Left ventricle myocardium inferior (tissue), 1 donor: ENCODE measurements at places on chromosomes 3 and 15. TPM values are rescaled to one million over a fixed set of nuclear protein-coding genes. Genes with fewer than 3 reads are reported as not detected.
A peak's percentile ranks its signal among the peaks of the same experiment; 100 is the strongest.

The CLDN1 gene
- 0.08 TPM for total RNA-seq

- DNase-seq, result no peak
Observed at GRCh38 chr3:155647206-155647605, 97.7 kb downstream of the PLCH1 start.

DNA sequence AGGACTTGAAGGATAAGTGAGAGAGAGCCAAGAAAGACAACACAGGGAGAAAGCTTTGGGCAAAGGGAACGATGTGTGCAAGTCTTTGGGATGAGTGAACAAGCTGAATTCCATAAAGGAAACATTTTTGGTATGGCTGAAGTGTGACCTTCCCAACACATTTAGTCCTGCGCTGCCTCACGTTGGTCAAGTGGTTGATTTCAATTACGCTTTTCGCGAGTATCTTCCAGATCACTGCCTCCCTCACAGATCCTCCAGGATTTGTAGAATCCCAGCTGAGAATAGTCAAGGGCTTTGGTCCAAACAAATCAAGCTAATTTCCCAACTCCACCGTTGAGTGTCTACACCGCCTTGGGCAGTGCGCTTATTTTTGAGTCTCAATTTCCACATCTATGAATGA is 338.4 kb upstream of the ADAMTS9 start:
- DNase-seq, result no peak

DNA sequence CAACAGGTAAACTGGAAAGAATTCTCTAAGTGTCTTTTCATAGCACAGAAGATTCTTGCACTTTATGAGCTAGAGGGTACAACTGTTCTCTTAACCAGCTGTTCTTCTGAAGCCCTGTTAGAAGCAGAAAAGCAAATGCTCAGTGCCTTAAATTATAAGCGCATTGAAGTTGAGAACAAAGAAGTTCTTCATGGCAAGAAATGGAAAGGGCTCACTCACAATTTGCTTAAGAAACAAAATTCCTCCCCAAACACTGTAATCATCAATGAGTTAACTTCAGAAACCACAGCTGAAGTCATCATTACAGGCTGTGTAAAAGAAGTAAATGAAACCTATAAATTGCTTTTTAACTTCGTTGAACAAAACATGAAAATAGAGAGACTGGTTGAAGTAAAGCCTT is 19.6 kb downstream of the PARP14 start:
- no peak for DNase-seq

The GOLGA8S gene
- total RNA-seq, result 0.33 TPM

DNA sequence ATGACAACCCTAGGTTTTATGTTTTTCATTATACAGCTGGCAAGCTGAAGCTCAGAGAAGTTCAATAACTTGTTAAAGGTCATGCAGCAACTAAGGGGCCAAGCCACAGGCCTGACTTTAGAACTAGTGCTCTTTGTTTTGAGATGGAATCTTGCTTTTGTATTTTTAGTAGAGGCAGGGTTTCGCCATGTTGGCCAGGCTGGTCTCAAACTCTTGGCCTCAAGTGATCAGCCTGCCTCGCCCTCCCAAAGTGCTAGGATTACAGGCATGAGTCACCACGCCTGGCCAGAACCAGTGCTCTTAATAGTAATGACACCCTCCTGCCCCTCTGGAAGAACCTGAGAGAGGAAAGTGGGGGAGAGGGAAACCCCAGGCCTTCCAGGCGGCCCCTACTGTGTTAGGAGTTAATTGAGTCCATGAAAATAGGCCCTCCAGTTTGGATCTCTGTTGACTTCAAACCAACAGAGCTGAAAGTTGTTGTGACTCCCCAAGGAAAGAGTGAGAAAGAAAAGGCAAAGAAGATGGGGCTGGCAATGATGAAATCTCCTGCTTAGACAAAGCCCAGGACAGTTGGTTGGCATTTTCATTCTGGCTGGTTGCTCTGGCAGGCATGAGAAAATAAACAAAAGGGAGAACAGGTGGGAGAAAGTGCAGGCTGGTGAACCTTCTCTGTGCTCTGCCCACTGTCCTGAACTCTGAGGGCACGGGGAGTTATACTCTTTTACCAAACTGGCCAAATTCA is 3.6 kb upstream of the PRRT3 start:
- DNase-seq, result no peak

- DNase-seq, result no peak
Observed at GRCh38 chr3:182618085-182618732, 175.1 kb upstream of the ATP11B start.

- DNase-seq, result no peak
Observed at GRCh38 chr3:71304684-71305083, 278.8 kb downstream of the FOXP1 start.

GRCh38 chr3:31851278-31851677 is 129.8 kb downstream of the OSBPL10 start:
- DNase-seq, result no peak

DNA sequence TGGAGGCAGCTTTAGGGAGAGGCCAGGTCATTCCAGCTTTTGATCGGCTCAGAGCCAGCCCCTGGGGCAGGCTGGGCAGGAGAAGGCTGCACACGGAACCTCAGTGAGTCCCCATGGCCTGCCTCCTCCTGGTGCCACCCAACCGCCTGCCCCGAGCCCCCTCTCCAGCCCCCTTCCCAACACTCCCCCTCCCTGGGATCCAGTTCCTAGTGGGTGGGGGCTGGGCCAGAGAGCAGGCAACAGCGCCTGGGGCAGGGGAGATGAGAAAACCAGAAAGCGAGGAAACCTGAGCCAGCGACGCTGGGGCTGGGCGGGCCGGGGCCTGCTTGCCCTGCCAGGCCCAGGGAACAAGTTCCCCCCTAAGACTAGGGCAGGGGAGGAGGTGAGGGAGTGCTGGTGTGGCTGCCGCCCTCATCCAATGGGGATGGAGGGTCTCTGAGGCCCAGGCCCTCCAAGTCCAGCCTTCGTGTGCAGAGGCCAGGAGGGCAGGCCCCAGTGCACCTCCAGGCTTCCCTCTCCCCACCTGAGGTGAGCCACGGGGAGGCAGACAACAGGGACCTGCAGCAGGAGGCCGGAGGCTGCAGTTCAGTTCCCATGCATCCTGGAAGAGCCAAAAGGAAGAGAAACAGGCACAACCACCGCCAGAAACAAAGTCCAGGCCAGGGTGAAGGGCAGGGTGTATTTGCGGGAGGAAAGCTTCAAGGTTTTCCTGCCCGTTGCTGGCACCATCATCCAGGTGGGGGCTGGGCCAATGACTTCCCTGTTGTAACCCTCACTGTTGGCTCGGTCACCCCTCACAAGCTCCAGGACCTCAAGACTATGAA is 4.0 kb upstream of the SEMA3F start:
- no peak for DNase-seq

DNA sequence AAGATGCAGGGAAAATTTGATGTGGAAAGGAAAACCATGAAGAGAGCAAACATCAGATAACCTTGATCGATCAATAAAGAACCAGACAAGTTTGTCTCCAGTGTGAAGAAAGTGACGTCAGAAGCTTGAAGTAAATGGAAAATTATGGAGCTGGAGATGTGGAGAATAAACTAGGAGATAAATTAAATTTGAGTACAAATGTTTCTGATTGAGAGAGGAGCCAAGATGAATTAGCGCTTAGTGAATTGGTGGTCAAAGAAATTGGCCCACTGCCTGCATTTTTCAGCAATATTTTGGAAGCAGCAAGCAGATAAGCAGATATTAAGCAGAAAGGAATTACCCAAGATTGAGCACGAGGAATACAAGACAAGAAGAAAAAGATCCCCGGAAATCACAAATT is 567.3 kb upstream of the ZNF385D start:
- no peak for DNase-seq

- DNase-seq, result peak; percentile 25
Observed at GRCh38 chr15:86162172-86162591, 82.5 kb downstream of the AGBL1 start.

DNA sequence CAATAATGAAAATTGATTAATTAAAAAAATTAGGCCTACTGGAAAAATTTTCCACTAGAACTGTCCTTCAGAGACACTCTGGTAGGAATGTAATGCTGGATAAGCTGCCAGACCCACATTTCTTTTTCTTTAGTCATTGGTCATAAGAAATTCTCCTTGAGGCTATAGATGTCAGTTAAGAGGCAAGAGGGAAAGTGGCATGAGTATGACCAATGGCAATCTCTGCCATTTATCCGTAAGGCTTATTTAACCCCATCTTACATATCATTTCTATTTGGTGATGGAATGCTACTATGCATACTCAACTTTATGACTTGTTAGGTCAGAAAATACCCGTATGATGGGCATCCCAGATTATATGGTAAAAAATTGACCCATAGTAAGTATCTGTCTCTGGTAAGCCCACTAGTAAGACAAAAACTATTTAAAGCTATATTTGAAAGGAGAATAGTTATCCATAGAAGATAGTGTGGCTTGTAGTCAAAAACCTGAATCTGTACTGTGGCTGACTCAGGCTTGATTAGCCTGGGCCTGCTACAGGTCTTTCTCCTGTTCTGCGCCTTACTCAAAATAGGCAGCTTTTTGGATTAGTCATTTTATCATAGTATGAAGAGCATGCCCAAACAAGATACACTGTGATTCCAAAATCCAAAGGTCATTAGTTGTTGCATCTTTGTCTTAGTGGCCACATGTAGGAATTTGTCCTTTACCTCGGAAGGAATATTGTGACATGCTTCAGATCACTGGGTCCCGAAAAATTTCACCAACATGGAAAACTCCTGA is 314.7 kb downstream of the PYDC2 start:
- DNase-seq, result no peak

GRCh38 chr3:152241142-152242017 is 27.3 kb upstream of the MBNL1 start:
- no peak for DNase-seq

GRCh38 chr15:63037976-63038720 is 4.4 kb upstream of the TPM1 start:
- DNase-seq, result no peak
